Activated T-cell treated with anti-CD3 and anti-CD28 coated beads, Interleukin-2, amount 50 U/mL, for 72 hours (primary cell): ENCODE measurements at places on chromosomes 7 and 10. TPM values are rescaled to one million over a fixed set of nuclear protein-coding genes. Genes with fewer than 3 reads are reported as not detected.

Gene TMEM196
- total RNA-seq: not detected

Gene ANKRD7
- total RNA-seq: 0.74 TPM

Gene DGKI
- total RNA-seq: 17.8 TPM

Gene CYP3A4
- not detected for total RNA-seq

Gene MPP7
- 28.1 TPM for total RNA-seq

Gene ZNF3
- total RNA-seq: 24.2 TPM

GRCh38 chr7:11923376-11923930 is 91.5 kb upstream of the THSD7A start:
- no peak for DNase-seq

DNA sequence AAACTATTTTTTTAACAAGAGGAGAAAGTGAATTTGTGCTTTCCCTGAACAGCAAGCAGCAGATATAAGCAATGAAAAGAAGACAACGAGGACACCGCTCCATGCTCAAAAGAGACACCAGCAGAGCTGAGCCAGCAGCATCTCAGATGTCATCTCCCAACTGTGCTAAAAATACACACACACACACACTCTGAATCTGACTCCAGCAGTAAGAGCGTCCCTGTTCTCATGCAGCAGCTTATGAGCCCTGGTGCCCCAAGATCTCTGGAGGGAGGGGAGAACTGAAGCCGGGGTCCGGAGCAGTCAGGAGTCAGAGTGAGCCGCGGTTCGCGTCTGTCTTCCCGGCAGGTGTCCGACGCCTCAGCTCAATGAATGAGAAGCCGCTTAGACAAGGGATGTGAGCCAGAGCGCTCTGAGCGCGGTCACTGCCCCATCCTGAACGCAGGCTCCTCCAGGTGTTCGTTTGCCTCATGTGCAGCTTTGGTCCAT is 49.2 kb downstream of the SVIL start:
- no peak for DNase-seq

DNA sequence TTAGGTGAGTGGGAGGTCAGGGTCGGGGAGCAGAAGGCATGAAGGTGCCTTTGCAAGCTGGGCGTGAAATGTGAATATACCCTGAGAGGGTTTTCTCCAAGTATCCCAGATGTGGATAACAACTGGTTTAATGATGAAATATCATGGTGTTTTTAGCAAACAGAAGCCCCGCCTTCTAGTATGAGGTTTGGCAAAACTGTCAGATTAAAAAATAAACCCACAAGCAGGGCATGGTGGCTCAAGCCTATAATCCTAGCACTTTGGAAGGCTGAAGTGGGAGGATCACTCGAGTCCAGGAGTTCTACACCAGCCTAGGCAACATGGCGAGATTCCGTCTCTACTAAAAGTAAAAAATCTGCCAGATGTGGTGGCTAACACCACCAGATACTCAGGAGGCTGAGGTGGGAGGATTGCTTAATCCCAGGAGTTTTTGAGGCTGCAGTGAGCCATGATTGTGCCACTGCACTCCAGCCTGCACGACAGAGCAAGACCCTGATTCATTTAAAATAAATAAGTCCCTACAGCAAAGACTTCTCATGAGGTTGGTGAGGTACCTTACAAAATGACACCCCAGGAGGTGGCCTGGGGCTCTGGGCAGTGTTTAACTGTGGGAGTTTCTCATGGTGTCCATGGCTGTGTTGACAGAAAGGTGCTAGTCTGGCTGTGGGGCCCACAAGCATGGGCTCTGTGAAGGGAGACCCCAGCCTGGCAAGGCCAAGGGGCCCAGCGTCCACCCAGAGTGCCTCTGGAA is 6.7 kb upstream of the PWWP2B start:
- no peak for DNase-seq

GRCh38 chr10:100347568-100348195 is 649 bp downstream of the SCD start:
- DNase-seq: no peak

GRCh38 chr7:2838873-2839578 is 5.1 kb downstream of the GNA12 start:
- DNase-seq: no peak
